Right ventricle myocardium inferior (tissue), 1 donor: ENCODE measurements at places on chromosomes 2 and 18. TPM values are rescaled to one million over a fixed set of nuclear protein-coding genes. Genes with fewer than 3 reads are reported as not detected.

GRCh38 chr2:61538920-61539520 lies 864 bp upstream of the XPO1 start:
- DNase-seq, result no peak

AQP12B gene
- total RNA-seq, result not detected

DNA sequence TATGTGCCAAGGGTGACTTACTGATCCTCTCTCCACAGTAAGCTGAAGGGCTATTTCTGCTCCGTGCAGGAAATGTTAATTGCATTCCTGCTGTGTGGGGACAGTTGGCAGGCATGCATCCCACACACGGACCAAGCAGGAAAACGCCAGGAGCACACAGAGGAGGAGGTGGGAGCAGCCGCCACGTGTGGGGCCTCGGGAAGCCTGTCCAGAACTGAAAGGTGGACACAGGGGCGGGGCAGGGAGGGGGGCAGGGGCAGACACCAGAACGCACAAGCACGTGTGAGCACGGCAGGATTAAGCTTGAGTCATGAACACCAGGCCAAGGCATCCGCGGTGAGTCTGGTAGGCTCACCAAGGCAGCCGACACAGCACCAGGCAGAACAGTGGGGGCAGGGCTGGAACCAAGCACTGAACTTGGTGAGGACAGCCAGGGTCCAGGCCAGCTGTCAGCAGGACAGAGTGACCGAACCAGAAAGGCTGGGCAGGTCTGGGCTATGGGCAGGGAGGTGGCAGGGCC lies 177.1 kb downstream of the EIPR1 start:
- DNase-seq, result no peak

CTLA4 gene
- total RNA-seq, result 0.19 TPM

TBR1 gene
- not detected for total RNA-seq
